ENCODE measurements at places on chromosomes 1 and 21.

DNA sequence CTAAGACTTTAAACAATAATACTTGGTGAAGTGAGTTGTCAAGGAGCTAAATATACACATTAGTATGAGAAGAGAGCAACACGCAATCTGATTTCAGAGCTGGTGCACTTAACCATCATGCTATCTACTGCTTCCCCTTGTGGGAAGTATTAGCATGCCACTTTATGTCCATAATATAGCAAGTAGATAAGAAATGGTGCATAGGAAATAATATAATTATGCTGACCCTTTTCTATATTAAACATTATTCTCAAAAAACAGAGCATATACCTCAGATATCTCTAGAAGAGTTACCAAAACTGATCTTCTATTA is 63.4 kb downstream of the MAGI3 start:
- DNase-seq = no peak

- DNase-seq = peak; percentile 47
These were observed 927 bp downstream of the WNT9A start for GRCh38 chr1:227946624-227947385.

GRCh38 chr1:79052829-79053449 is 46.4 kb upstream of the ADGRL4 start:
- DNase-seq = no peak

DNA sequence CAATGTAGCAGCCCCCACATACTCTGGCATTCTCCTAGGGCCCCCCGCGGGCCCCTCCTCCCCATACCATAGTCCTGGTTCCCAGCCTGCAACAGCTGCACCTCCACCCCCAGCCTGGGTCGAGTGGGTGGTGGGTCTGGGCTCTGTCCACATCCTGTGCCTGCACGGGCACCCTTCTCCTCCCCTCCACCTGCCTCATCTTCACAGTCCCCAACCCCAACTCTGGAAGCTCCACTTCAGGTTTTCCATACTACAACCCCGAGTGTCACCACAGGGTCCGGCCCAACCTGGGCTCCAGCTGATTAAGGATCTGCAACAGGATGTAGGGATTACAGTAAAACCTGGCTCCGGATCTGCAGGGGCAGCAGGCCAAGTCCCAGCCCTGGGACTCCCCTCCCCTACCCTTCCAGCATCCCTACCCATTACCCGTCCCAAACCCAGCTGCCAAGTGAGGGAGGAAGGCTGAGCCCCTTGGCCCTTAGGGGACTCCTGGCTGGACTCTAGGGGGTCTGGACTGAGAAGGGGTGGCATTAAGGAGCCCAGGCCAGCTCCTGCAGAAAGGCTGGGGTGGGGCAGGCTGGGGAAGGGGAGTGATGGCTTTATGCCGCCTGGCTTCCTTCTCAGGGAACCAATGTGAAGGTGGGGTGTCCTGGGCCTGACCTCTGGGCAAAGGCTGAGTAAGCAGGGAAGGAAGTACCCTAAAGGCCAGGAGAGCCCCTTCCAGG is 116.8 kb downstream of the CASZ1 start:
- DNase-seq = no peak

DNA sequence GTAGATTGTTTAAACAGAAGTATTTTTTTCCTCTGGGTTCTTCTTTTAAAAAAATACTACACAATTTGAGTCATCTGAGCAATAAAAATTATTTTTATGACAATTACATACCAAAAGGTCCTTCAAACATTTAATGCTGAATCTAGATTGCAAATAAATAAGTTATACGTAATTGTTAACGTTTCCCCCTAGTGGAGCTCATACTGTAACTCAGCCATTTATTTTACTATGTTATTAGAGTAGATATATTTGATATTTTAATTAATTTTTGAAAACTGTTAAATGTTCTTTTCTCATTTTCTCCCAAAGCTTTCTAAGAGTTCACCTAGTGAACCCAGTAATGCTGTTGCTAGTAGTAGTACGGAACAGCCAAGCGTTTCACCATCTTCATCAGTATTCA is 33.5 kb downstream of the ZMYM1 start:
- DNase-seq = no peak

DNA sequence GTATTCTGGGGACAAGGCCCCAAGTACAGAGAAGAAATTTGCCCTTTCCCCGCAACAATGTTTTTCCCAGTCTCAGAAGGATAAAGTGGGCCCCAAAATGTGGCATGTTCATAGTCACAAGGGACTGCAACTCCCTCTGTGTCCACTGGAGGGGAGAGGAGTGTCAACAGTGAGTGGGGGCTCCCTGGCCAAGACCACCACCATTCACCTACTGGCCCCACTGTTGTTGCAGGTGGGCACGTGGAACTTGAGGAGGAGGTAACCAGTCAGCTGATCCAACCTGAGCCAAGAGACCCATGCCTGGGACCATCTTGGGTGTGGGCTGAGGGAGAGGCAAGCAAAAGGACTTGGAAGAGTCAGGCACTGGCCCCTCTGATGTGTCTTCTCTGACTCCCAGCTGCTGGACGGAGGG is 777 bp downstream of the NUDT17 start:
- DNase-seq = peak; percentile 55
